ENCODE measurements at places on chromosomes 1 and 21.
A peak's percentile ranks its signal among the peaks of the same experiment; 100 is the strongest.

GRCh38 chr1:181499825-181500224 is 16.5 kb downstream of the CACNA1E start:
- no peak for DNase-seq

GRCh38 chr1:223870617-223871574 is 25.1 kb upstream of the TP53BP2 start:
- no peak for DNase-seq

GRCh38 chr1:193658691-193659090 is 472.3 kb upstream of the B3GALT2 start:
- no peak for DNase-seq

DNA sequence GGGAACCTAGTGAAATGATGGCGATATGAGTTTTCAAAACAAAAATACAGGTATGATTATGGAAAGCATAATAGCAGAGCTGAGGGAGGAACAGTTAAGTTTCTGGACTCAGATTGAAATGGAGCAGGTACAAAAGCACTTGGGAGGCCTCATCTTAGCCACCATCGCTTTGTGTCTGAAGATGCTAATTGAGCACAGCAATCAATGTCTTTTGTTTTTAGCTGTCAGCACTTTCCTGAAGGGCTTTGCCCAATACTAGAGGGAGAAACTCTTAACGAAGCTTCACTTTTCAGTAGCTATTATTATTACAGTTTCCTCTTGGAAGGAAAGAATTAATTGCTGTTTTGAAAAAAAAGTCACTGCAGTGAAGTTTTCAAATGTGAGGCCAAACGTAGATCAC is 348.7 kb downstream of the RWDD3 start:
- DNase-seq, result no peak

GRCh38 chr1:59699227-59699847 is 115.4 kb upstream of the HOOK1 start:
- DNase-seq, result peak; percentile 53

GRCh38 chr1:155103325-155103724 is 24.4 kb upstream of the EFNA1 start:
- no peak for DNase-seq

DNA sequence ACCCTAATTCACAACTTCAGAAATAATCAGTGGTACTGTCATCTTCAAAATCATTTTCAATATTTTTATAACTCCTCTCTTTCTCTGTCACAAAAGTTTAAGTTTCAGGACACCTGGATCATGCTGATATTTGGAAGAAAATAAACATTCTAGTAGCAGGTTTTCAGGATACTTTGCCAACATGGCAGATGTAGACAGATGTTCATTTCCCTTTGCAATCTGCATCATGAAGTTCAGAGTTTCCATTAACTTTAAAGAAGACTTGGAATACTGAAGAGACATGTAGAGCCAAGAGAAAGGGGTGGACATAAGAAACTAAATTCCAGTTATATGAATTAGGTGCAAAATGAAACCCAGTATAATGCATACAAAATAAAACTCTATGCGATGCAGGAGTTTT is 218.1 kb downstream of the USH2A start:
- no peak for DNase-seq

- DNase-seq, result no peak
Measured at GRCh38 chr1:53090227-53091147, 28.5 kb downstream of the PODN start.

Measured in EL (cell line).